ENCODE measurements at places on chromosomes 2 and 18.

GRCh38 chr18:512957-513356 lies 12.5 kb upstream of the COLEC12 start:
- DNase-seq: no peak

DNA sequence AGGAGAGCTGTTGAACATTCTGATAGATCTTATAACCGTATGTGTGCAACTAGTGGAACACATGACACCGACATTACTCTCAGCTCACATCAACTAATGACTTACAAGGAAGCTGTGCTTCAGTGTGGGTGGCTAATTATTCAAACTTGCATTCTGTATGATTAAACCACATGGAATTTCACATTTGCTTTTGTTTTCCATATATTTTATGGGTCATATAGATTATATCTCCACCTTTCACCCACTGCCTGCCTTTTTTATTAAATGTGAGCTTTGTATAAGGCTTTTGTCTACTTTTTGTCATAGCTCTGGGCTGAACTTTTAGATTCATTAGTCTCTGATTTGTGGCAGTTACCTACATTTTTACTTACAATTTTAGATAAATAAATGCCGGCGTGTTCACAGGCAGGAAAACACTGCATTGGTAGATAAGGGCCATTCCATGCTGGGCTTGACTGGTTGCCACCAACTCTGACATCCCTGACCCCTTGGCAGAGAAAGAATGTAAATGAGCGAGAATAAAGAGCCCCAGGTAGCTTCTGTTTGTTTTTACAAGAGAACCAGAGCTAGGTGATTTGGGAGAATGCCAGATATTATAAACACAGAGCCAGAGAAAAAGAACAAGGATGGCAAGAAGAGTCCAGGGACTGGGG lies 35.7 kb downstream of the LYPD6 start:
- no peak for DNase-seq

GRCh38 chr2:202064171-202064880 lies 8.7 kb upstream of the KIAA2012 start:
- DNase-seq: peak; percentile 95

GRCh38 chr2:201122276-201122675 lies 6.3 kb downstream of the CFLAR start:
- no peak for DNase-seq

DNA sequence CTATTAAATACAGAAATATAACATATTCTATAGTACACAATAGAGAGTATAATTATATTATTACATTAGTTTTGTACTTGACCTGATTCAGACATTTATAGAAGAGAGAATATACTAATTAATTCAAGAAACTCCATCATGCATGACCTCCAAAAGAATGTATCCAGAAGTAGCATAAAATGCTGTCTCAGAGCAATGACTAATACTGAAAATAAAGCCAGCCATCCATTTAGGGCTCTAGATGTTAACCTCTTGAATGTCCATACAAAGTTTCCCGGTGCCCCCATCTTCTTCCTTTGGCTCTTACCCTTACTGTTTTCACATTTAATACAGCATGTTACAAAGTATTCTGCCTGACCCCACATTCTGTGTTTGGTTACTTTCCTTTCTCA lies 102.0 kb downstream of the ARHGAP15 start:
- DNase-seq: no peak

Data from spinal cord (tissue), 10 donors.